ENCODE measurements at places on chromosomes 4 and X.

DNA sequence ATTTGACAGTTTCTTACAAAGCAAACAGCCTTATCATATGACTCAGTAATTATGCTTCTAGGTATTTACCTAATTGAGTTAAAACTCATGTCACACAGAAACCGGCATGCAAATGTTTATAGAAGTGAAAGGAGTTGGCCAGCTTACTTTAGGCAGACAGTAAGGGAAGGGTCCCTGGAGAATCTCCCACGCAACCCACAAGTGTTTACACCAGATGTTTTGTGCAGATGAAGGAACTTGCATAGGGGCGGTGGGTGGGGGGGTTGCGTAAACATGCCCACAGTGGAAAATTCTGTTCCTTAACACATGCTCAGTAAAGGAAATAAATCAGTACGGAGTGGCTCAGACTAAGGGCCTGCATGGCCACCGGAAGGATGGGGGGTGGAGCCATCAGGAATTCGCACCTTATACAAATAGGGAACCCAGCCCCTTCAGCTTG is 330.5 kb upstream of the AADAT start:
- DNase-seq: no peak

GRCh38 chr4:54566608-54567007 is 91.1 kb upstream of the KIT start:
- DNase-seq: no peak

DNA sequence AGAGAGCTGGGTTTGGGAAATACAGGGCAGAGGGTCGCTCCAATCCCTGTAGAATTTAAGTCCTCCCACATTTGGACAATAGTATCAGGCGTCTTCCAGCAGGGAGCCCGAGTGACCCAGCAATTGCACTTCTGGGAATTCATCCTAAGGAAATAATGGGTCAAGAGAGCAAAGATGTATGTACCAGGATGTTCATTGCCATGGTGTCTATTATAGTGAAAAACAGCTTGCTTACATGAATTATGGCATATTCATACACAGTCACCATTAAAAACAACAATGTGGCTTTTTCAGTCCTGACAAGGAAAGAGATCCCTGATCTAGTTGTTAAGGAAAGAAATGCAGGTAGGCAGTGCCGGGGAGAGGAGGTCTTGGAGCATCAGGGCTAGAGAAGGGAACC is 167.7 kb downstream of the PJA1 start:
- DNase-seq: no peak

- DNase-seq: no peak
Observed at GRCh38 chr4:154595807-154596206, 5.3 kb upstream of the FGA start.

- no peak for DNase-seq
Observed at GRCh38 chrX:140766024-140766611, 56.6 kb downstream of the LINC00632 start.

- no peak for DNase-seq
Observed at GRCh38 chrX:24229976-24230375, 80.4 kb downstream of the ZFX start.
